Stimulated activated CD8-positive, alpha-beta memory T cell treated with anti-CD3 and anti-CD28 coated beads, Interleukin-4, amount 100 ng/mL, for 4 hours (primary cell): ENCODE measurements at places on chromosomes 13 and 19.

- no peak for DNase-seq
Measured at GRCh38 chr13:44032802-44033201, 153.1 kb downstream of the LACC1 start.

GRCh38 chr13:89920461-89920860 lies 1427.0 kb upstream of the MIR17HG start:
- DNase-seq = no peak

- DNase-seq = no peak
Measured at GRCh38 chr13:106520251-106521054, 15.0 kb downstream of the EFNB2 start.

DNA sequence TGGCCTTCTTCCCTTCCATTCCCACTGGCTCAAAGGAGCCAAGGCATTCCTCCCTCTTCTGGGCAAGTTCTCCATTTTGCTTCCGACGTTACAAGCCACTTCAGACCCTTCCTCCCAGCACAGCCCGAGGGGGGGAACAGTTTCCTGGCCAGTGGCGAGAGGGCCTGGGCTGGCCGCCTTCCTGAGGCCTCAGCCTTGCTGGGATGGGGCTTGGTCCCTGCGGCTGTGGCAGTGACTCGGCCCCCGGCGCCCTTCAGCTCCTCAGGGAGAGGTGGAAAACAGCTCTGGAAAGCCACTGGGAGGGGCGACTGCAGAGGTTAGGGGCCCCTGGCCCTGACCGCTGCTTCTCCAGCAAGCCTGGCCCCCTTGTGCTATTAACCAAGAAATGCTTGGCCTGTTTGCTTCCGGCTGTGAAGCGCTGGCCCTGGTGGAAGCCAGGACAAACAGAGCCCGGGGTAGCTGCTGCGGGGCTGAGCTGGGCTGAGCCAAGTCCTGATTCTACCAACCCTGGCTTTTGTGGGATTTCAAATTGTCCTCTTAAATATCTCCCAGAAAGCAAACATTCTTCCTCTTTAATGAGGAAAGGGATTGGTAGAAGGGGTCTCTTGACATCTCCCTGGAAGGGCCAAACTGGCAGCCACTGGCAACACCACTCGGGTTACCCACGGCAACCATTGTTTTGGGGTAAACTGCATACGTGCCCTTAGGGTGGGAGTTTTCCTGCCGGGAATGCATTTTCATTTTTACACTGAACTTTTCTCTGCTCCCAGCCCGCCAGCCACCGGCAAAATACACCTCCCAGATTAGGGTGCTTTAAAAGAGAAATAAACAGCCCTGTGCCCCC lies 38.7 kb downstream of the C13orf46 start:
- DNase-seq = no peak

DNA sequence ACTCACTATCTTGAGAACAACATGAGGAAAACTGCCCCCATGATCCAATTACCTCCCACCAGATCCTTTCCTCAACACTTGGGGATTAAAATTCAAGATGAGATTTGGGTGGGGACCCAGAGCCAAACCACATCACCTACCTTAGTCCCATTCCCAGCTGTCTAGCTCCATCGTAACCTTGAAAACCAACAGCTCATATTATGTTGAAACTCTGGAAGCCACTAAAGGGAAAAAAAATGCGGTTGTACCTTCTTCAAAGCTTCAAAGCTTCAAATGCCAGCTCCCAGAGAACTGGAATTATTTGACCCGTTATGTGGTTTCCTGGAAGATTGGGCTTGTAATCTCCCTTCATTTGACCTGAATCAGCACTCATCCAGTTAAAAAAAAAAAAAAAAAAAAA lies 223.1 kb upstream of the GPC6 start:
- no peak for DNase-seq

- no peak for DNase-seq
Measured at GRCh38 chr19:12763100-12763499, 11.5 kb downstream of the BEST2 start.

- DNase-seq = no peak
Measured at GRCh38 chr13:87334176-87334575, 337.0 kb upstream of the SLITRK5 start.

DNA sequence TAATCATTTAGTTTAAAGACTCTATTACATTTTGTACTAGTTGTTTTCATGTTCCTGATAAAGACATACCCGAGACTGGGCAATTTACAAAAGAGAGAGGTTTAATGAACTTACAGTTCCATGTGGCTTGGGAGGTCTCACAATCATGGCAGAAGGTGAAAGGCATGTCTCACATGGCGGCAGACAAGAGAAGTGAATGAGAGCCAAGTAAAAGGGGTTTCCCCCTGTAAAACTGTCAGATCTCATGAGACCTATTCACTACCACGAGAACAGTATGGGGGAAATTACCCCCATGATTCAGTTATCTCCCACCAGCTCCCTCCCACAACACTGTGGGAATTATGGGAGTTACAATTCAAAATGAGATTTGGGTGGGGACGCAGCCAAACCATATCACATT lies 129.2 kb downstream of the PAN3 start:
- DNase-seq = no peak

- DNase-seq = no peak
Measured at GRCh38 chr19:49390929-49391359, 2.9 kb downstream of the KASH5 start.

- no peak for DNase-seq
Measured at GRCh38 chr19:41415154-41415571, 12.0 kb downstream of the B3GNT8 start.

- no peak for DNase-seq
Measured at GRCh38 chr13:60617991-60618733, 221.1 kb downstream of the TDRD3 start.

DNA sequence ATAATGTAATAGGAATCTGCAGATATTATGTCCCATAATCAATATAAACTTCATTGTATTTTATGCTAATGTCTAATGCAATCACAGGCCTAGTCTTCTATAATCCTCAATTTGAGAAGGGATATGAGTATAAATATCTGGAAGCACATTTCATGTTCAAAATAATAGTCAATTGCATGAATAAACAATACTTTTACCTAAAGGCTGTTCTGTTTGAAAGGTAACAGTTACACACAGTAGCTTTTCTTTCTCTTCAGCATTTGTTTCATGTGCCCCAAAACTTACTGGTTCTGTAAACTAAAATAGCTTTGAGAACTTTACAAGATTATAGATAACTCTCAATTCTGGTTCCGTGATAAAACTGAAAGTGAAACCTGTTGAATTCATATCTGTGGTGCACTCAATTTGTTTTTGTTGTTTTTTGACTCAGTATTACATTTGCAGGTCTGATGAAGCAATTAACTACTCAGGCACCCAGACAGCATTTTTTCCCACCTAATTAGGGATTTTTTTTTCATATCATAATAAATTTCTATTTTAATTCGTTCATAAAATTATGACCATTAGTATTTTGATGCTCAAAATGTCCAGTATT lies 1193.8 kb downstream of the SLITRK1 start:
- DNase-seq = no peak

- DNase-seq = no peak
Measured at GRCh38 chr13:84670245-84670644, 788.0 kb upstream of the SLITRK1 start.

DNA sequence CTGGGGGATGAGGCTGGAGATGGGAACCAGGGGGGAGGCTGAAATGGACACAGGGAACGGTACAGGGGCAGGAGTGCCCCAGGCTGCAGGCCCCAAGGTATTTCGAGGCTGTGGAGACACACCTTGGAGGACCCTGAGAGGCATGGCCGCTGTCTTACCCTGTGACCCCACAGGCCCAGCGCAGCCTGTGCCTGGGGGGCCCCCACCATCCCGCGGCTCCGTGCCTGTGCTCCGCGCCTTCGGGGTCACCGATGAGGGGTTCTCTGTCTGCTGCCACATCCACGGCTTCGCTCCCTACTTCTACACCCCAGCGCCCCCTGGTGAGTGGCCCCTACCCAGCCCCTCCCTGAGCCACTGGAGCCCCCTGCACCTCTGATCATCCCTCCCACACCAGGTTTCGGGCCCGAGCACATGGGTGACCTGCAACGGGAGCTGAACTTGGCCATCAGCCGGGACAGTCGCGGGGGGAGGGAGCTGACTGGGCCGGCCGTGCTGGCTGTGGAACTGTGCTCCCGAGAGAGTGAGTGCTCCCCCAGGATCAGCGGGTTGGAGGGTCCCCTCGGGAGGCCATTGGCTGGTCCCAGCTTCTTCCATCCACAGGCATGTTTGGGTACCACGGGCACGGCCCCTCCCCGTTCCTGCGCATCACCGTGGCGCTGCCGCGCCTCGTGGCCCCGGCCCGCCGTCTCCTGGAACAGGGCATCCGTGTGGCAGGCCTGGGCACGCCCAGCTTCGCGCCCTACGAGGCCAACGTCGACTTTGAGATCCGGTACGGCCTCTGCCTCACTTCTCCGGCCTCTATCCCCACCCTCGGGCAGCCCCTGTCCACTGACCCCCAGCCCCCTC lies 16.9 kb upstream of the SPIB start:
- DNase-seq = no peak

- DNase-seq = no peak
Measured at GRCh38 chr19:2047449-2048103, 3.5 kb downstream of the MKNK2 start.

DNA sequence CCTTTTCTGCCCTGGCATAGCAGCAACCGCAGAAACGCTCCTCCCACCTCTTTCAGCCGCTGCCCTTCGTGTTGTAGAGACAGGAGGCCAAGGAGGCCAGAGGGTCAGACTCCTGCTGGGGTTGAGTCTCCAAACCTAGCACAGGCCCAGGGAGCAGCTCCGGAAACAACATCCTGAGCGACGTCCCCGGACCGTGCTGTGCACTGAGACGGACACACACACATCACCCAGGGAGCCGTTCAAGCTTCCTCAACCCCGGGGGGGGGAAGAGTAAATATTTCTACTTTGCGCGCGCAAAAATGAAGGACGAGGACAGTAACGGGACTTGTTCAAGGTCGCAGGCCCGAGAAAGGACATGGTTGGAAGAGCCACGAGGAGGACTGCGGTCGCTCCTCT lies 657 bp downstream of the ZNF550 start:
- DNase-seq = no peak

DNA sequence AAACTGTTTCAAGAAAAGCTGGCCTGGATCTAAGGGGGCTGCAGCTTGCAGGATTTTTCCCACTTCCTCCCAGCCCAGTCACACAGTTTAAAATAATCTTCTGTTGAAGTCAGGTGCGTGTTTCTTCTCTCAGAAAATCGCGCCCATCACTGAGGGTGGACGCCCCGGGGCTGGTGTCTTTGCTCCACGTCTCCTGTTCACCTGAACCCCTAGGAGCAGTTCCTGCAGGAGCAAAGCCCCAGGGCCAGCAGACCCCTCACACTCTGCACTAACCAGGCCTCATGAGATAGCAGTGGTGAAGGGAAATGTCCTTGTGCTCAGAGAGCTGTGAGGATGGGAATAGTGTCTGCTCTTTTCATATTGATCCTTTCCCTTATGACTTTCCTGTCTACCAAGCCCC lies 920 bp upstream of the SIGLEC7 start:
- no peak for DNase-seq

DNA sequence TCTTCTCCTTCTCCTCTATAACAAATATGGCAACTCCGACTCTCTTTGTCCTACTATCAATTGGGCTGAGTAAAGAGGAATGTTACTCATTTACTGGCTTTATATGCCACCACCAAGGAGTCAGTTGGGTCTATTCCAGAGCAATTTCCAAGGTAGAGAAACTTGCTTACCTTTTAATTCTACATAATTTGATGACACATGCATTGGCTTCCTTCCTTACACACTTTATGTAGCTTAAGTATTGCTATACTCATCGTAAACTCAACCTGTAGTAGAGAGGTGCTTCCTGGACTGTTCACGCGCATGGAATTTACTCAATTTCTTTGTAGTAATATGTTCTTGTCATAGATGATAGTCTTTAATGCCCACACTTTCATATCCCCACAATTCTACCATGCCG lies 160.7 kb downstream of the LMO7 start:
- DNase-seq = no peak

GRCh38 chr19:53537521-53538377 lies at the start of gene ZNF331:
TSS of gene ZNF331 (plus strand) at chr19:53538145. CDS start at chr19:53569377, 31,232 bp downstream.
- peak; percentile 83 for DNase-seq

DNA sequence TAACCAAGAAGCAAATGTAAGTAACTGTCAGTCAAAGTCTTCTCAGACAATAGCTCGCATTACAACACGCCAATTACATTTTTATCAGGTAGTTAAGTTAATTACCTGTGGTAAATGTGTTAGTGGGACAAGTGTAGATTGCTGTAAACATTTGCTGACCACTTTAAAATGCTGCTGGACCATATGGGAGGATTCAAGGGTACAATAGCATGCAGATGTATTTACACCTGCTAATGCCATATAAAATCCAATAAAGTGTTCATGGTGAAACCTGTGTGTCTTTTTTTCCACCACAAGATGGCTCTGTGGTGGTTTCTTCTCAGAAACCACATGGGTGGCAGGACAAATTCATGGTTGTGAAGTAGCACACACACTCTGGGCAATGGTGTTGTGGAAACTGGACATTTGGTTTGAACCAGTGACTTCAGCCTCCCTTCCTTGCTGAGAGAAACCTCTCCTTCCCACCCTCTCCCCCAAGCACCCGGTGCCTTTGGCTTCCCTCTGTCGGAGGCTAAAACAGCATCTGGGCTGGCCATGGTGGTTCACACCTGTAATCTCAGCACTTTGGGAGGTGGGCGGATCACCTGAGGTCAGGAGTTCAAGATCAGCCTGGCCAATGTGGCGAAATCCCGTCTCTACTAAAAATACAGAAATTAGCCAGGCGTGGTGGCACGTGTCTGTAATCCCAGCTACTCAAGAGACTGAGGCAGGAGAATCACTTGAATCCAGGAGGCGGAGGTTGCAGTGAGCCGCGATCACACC lies 18.1 kb upstream of the GTF3A start:
- DNase-seq = no peak

- peak; percentile 34 for DNase-seq
Measured at GRCh38 chr19:17719730-17720400, 585 bp downstream of the MAP1S start.

GRCh38 chr13:88345171-88345847 lies 674.1 kb downstream of the SLITRK5 start:
- DNase-seq = no peak

DNA sequence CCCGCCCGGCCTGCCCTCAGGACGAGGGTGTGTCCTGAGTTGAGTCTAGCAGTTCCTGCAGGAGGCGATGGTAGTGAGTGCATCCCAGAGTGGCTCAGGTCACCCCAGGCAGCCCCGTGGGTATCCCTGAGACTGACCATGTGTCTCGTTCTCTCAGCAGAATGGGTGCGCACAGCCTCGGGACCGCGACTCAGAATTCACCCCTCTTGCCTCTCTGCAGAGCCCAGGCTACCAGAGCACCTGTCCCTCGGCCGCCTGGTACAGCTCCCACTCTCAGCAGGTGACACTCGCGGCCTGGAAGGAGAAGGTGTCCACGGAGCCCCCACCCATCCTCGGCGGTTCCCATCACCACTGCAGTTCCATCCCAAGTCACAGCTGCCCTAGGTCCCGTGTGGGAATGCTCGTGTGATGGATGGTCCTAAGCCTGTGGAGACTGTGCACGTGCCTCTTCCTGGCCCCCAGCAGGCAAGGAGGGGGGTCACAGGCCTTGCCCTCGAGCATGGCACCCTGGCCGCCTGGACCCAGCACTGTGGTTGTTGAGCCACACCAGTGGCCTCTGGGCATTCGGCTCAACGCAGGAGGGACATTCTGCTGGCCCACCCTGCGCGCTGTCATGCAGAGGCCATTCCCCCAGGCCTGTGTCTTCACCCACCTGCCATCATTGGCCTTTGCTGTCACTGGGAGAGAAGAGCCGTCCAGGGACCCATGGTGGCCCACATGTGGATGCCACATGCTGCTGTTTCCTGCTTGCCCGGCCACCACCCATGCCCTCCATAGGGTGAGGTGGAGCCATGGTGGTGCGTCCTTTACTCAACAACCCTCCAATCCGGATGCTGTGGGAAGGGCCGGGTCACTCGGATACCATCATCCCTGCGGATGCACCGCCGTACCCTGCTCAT lies 87.1 kb upstream of the MCF2L start:
- DNase-seq = no peak

GRCh38 chr19:18428787-18429674 lies 8.9 kb downstream of the ISYNA1 start:
- DNase-seq = peak; percentile 55
